ENCODE measurements at places on chromosomes 7 and 10. TPM values are rescaled to one million over a fixed set of nuclear protein-coding genes. Genes with fewer than 3 reads are reported as not detected.

Gene CNPY1
- not detected for total RNA-seq

Gene ITGA8
- total RNA-seq: 32.7 TPM

Gene OR9A2
- not detected for total RNA-seq

DNA sequence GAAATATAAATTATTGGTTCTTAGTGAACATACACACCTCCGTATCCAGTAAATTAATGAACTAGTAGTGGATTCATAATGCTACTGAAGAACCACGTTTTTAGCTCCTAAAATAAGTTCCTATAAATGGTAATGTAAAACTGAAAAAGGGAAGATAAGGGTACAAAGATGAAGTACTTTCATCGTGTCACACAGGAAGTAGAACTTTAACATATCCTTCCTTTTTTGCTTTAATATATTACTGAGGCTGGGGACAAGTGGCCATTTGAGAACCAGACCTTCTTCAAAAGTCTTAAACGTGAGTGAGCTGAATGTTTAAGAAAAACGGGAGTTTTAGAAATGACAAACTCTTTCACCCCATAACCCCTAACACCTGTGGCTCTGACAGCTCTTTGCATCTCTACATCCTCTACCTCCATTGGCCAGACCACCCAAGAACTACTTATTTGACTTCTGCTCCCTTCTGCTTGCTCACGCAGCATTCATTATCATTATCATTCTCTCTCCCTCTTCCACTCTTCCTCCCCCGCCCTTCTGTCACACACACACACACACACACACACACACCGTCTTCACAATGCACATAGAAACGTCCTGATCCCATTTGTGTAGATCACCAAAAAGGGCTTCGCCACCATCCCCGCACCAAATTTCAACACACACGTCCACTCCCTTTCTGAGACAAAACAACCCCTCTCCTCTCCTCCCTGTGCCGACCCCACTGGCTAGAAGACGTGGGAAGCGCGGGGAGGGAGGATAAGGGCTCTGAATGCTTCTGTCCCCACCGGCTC is 677 bp downstream of the SKAP2 start:
- H3K36me3 ChIP-seq: no peaks in the 10 kb centered on the region
- no peaks in the 10 kb centered on the region for H3K27me3 ChIP-seq
- H3K27ac ChIP-seq: peak overlapping the region; percentile 97
- no peak for DNase-seq
- H3K4me1 ChIP-seq: peaks cover under 1% of the 10 kb centered on the region

- no peaks in the 10 kb centered on the region for H3K4me1 ChIP-seq
- DNase-seq: no peak
- no peak overlapping the region for H3K4me3 ChIP-seq
- H3K27ac ChIP-seq: no peak overlapping the region
These were observed 46.9 kb downstream of the CUZD1 start for GRCh38 chr10:122798704-122799231.

- peak overlapping the region; percentile 99 for H3K27ac ChIP-seq
- DNase-seq: peak; percentile 89
- peaks cover 33% of the 10 kb centered on the region for H3K4me1 ChIP-seq
- H3K27me3 ChIP-seq: no peaks in the 10 kb centered on the region
- no peaks in the 10 kb centered on the region for H3K36me3 ChIP-seq
These were observed 695 bp upstream of the VDAC2 start for GRCh38 chr10:75209921-75210281.

GRCh38 chr7:129739427-129739826 is 127.9 kb downstream of the NRF1 start:
- H3K4me3 ChIP-seq: no peak overlapping the region
- DNase-seq: peak; percentile 38
- no peak overlapping the region for H3K27ac ChIP-seq
- no peaks in the 10 kb centered on the region for H3K4me1 ChIP-seq
- no peaks in the 10 kb centered on the region for H3K27me3 ChIP-seq

- no peaks in the 10 kb centered on the region for H3K36me3 ChIP-seq
- peaks cover 32% of the 10 kb centered on the region for H3K4me1 ChIP-seq
- peak overlapping the region; percentile 96 for H3K4me3 ChIP-seq
- DNase-seq: no peak
- H3K27me3 ChIP-seq: no peaks in the 10 kb centered on the region
- H3K27ac ChIP-seq: peak overlapping the region; percentile 88
These were observed 1.2 kb upstream of the ADD3 start for GRCh38 chr10:110006358-110007160.

GRCh38 chr10:121296881-121297585 is 301.2 kb downstream of the FGFR2 start:
- H3K4me3 ChIP-seq: no peak overlapping the region
- no peaks in the 10 kb centered on the region for H3K36me3 ChIP-seq

DNA sequence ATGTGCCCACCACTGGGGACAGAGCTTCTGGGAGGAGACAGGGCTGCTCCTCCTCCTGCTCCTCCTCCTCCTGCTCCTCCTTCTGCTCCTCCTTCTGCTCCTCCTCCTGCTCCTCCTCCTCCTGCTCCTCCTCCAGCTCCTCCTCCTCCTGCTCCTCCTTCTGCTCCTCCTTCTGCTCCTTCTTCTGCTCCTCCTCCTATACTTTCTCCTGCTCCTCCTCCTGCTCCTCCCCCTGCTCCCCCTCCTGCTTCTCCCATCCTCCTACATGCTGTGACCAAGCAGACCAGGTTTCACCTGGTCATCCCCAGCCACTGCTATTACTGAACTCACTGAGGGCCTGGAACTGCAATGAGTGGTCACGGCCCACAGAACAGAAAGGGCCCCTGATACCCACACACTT is 154.0 kb upstream of the PPP2R2D start:
- no peak for DNase-seq
- no peak overlapping the region for H3K4me3 ChIP-seq
- no peaks in the 10 kb centered on the region for H3K4me1 ChIP-seq
- peaks cover 14% of the 10 kb centered on the region for H3K27me3 ChIP-seq
- no peaks in the 10 kb centered on the region for H3K36me3 ChIP-seq

DNA sequence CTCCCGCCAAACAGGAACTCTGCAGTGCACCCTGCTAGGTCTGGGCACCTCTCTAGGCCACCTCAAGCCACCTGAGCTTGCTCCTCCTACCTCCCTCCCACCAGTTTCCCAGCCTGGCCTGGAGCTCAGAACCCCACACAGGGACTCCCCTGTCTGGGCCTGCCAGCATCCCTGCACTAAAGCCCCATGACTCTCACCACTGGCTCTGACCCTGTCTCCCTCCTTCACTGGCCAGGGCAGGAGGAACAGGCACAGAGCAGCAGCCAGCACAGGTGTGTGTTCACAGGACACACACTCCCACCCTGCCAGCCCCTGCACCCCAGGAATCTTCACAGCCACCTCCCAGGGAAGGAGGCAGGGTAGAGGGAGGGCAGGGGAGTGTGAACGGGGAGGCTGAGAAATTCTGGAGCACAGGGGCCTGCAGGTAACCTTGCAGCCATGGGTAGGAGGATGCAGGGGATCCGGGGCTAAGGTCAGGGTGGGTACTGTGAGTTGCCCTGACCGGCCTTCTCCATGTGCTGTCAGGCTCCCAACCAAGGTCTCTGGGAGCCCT is 13.9 kb upstream of the ANTXRL start:
- DNase-seq: no peak
- no peaks in the 10 kb centered on the region for H3K27me3 ChIP-seq
- H3K36me3 ChIP-seq: no peaks in the 10 kb centered on the region
- no peak overlapping the region for H3K27ac ChIP-seq
- H3K4me1 ChIP-seq: no peaks in the 10 kb centered on the region
- H3K4me3 ChIP-seq: no peak overlapping the region

DNA sequence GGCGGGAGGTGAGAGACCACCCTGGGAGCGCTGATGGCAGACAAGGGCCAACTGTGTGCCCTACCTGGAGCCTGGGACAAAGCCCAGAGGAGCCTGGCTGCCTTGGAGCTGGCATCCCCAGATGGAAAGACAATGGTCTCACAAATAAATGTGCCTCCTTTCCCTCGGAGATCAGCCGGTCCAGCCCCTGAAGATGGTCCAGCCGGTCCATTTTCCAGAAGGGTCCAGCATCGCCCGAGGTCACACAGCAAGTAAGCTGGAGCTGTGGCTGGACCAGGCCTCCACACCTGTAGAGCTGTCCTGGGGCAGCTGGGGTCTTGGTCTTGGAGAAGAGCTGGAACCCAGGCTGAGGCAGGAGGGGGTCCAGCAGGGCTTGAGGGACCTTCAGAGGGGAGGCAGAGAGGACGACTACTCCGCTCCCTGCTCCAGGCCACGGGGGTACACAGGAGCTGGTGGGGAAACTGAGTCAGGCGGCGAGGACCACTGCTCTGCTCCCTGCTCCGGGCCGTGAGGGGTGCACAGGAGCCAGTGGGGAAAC is 3.6 kb downstream of the ELFN1 start:
- H3K27ac ChIP-seq: no peak overlapping the region
- H3K36me3 ChIP-seq: no peaks in the 10 kb centered on the region
- H3K27me3 ChIP-seq: peaks cover 54% of the 10 kb centered on the region
- no peak overlapping the region for H3K4me3 ChIP-seq

GRCh38 chr7:27155816-27156507 is 513 bp downstream of the HOXA7 start:
- H3K27ac ChIP-seq: peak overlapping the region; percentile 73
- H3K4me1 ChIP-seq: peaks cover 26% of the 10 kb centered on the region
- H3K27me3 ChIP-seq: no peaks in the 10 kb centered on the region
- no peaks in the 10 kb centered on the region for H3K36me3 ChIP-seq
- DNase-seq: peak; percentile 67

DNA sequence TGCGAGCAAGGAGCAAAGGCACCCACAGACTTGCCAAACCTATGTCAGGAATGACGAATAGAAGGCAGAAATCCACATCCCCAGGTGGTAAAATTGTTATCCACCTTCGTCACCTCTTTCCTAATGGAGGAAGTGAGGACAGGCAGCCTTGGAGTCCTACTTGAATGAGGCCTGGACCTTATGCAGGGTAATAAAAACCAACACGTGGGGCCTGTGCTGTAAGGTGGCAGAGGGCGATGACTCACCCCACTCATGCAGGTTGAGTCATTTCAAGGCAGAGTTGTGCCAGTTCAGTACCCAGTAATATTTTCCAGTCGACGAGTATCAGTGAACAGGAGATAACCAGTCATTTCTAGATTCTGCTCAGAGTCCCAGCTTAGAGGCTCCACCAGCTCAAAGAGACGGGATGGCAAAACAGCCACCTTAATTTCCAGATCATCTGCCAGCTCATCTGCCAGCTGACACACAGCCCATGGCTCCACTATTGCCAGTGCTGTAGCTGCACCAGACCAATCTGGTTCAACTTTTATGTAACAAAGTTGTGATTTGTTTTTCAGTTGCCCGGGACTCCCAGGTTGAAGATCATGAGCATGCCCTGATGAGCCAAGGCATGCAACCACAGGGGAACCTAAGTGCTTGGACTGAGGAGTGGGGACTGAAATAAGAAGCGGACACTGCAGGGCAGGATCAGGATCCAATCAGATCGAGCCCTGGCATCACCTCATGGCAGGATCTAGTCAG is 176.2 kb upstream of the ITGB1 start:
- H3K4me1 ChIP-seq: no peaks in the 10 kb centered on the region
- H3K27me3 ChIP-seq: no peaks in the 10 kb centered on the region
- H3K4me3 ChIP-seq: no peak overlapping the region
- peak; percentile 93 for DNase-seq

- H3K36me3 ChIP-seq: no peaks in the 10 kb centered on the region
- no peaks in the 10 kb centered on the region for H3K27me3 ChIP-seq
- H3K4me1 ChIP-seq: peaks cover 8% of the 10 kb centered on the region
- no peak overlapping the region for H3K27ac ChIP-seq
- DNase-seq: no peak
These were observed 29.7 kb downstream of the TMEM248 start for GRCh38 chr7:66950763-66951162.

DNA sequence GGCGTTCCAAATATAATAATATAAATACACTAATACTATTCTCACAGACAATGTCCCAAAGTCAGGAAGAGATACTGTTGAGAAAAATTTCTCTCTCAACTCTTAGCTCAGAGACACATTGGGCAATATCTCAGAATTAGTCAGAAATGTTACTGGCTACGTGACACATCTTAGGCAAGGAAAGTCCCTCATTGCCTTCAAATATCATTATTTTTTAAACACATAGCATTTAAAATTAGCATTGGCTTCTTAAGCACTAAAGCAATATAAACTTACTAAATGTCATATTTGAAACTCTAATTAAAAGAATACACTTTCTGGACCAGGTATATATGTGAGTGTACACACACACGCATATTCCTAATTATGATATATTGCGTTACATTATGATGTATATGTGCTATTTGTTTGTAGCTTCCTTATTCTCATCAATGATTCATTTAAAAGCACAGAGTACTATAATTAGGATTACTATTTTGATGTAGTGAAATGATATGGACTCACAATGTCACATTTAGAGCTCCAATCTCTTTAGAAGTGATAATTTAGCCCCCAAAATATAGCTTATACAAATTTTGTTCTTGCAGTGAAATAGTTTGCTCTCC is 255.8 kb downstream of the TWIST1 start:
- H3K27me3 ChIP-seq: no peaks in the 10 kb centered on the region
- no peaks in the 10 kb centered on the region for H3K36me3 ChIP-seq
- no peak overlapping the region for H3K4me3 ChIP-seq
- no peak for DNase-seq

GRCh38 chr10:59093461-59093860 is 83.0 kb upstream of the PHYHIPL start:
- H3K36me3 ChIP-seq: no peaks in the 10 kb centered on the region
- H3K4me1 ChIP-seq: no peaks in the 10 kb centered on the region
- no peak for DNase-seq
- H3K27me3 ChIP-seq: no peaks in the 10 kb centered on the region
- H3K27ac ChIP-seq: no peak overlapping the region
- H3K4me3 ChIP-seq: no peak overlapping the region

DNA sequence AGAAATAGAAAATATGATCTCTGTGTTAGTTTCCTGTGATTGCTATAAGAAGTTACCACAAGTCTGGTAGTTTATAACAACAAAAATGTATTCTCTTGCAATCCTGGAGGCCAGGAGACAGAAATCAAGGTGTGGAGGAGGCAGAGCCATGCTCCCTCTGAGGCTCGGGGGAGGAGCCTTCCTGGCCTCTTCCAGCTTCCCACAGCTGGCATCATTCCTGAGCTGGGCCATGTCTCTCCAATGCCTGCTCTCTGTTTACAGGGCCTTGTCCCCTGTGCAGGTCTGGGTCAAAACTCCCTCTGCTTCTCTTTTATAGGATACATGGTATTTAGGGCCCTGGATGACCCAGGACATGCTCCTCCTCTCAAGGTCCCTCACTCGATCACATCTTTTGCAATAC is 81.3 kb upstream of the RET start:
- no peaks in the 10 kb centered on the region for H3K4me1 ChIP-seq
- H3K36me3 ChIP-seq: no peaks in the 10 kb centered on the region

DNA sequence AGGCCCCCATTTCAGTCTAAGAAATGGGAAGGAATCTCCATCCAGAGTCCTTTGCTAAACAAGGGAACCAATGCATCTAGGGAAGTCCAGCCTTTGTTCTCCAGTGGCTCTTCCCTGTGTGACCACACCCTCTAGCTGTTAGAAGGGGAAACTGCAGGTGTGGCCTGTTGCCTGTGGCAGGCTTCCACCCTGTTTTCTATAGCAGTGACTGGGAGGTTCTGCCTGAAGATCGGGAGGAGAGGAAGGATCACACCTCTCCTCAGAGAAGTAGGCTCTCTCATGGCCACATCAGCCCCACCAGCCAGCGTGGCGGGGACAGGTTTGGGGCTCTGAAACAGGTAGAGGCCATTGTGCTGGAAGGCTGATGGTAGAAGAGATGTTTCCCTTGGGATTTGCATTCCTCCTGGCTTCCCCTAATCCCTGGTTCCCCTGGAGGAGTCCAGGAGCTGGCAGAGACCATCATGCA is 47.7 kb upstream of the TRIM8 start:
- no peak overlapping the region for H3K4me3 ChIP-seq
- H3K4me1 ChIP-seq: peaks cover 25% of the 10 kb centered on the region
- H3K27me3 ChIP-seq: no peaks in the 10 kb centered on the region
- no peaks in the 10 kb centered on the region for H3K36me3 ChIP-seq
- peak; percentile 61 for DNase-seq

Data from adrenal gland (tissue), 19 donors.